ENCODE measurements at places on chromosomes 6 and 20.

DNA sequence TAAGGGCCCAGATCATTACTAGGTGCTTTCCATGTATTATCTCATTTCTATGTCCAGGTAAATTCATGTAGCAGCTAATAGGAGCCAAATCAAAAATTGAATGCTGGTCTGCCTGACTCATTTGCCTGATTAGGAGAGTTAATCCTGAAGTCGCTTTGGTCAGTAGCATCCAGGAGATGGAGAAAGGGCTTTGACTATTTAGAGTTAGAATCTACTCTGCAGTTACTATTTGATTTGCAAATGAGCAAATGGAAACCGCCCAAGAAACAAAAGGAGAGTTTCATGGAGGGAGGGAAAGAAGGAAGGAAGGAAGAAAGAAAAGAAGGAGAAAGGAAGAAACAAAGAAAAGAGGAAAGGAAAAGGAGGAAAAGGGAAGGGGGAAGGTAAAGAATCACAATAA, 539.6 kb upstream of the MMS22L start:
- DNase-seq = no peak

DNA sequence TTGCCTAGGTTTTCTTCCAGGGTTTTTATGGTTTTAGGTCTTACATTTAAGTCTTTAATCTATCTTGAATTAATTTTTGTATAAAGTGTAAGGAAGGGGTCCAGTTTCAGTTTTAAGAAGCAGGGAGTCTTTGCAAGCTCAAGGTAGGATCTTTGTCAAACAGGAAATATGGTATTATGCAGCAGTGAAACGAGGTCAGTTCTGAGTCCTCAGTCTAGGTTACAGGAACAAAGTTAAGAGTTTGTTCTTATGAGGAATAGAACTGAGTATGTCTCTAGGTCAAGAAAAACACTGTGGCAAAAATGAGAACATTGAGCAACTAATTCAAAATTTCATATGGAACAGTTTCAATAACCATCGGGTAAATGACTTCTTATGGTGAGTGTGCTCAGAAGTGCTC, 63.6 kb downstream of the GCLC start:
- no peak for DNase-seq

- DNase-seq = no peak
Measured at GRCh38 chr6:159013229-159013628, 13.2 kb upstream of the RSPH3 start.

DNA sequence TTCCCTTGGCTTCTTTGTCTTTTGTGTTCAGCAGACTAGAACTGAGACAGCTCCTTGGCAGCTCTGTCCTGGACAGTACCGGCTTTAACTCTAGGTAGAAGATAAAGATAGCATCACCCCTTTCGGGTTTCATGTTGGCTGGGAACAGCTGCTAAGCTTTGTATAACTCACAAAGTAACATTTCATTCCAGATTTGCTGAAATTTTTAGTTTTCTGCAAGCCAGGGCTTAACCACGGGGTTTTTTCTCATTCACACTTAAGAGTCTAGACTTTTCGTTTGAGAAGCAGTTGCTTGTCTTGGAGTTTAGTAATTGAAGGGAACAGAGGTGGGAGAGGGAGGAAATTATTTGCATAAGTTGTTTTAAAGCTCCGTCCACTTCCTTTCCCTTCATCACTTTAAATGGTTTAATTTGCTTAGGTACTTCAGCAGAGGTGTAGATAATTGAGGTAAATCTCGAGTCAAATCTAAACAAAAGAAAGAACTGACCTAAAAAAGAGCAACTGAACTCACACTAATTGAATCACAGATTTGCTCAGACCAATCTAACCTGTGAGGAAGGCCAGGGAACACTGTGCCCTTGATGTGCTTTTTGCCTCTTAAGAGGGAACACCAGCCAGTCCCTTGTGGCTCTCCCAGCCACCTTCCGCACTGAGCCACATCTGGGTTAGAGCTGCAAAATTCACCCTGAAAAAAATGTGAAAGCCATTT, 48.3 kb downstream of the RREB1 start:
- DNase-seq = no peak

DNA sequence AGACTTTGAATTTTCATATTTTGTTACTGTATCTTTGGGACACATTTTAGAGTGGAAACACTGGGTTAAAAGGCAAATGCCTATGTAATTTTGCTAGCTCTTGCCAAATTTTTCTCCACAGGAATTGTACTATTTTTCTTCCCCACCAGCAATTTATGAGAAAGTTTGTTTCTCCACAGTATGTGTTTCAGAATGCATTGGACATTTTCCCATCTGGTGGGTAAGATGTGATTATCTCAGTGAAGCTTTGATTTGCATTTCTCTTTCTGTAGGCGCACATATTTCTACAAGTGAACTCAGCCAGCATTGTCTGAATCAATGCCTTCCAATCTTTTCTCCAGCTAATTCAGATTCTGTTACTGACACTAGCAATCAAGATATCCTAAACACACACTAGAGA, 157.8 kb downstream of the RCAN2 start:
- DNase-seq = no peak

DNA sequence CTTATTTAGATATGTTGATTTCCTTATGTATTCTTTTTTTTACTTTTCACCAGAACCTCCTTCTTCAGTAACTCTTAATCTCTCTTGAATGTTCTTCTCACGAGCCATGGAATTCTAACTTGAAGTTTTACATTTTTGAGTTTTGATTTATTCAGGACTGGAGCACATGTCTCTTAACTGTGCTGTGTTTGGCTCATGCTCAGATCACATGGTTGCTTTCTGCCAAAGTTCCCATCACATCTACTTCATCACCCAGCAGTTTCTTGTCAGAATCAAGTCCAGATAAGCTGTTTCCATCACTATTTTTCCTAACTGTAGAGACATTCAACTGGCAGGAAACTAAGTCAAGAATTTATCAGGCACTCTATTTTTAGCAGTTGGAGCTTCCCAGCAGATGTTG, 31.7 kb downstream of the SLC35A1 start:
- DNase-seq = no peak

DNA sequence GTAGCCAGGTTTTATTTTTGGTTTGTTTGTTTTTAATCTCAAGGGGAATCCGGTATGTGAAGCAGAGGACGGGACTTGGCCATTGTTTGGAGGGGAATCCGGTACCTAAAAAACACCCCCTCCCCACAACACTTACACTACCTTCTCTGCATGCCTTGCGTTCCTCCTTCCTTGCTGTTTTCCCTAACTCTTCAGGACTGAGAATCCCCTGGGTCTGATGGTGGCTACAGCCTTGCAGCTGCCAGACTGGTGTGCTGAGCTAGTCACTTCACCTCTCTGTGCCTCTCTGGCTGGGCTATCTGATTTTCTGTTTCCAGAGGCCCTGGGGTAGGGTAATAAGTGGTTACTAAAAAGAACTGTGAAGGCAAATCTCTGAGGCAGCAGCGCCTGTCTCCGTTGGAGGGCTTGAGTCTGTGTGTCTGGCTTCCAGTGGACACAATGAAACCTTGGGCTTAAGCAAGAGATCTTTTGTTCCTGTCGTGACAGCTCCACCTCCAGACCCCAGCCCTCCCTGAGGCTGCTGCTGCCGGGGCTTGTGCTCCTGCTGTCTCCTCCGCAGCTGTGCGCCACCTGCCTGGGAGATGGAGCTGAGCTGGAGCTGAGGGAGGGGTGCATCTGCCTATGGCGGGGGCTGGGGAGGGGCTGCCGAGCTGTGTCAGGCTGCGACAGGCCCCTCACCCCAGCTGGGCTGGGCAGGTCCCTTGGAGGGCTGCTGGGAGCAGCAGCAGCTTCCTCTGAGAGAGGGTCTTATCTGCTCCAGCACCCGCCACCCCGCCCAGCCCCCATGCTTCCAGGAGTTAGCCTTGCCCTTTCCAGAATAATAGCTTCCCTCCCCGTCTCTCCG, 65.8 kb upstream of the CCDC167 start:
- DNase-seq = no peak

- DNase-seq = no peak
Measured at GRCh38 chr20:21162631-21163030, 36.7 kb downstream of the KIZ start.

GRCh38 chr6:14109411-14109826, 8.2 kb upstream of the CD83 start:
- DNase-seq = no peak

GRCh38 chr20:42690842-42691437, 498.8 kb downstream of the PTPRT start:
- no peak for DNase-seq

- no peak for DNase-seq
Measured at GRCh38 chr6:41343641-41344187, 8.3 kb downstream of the NCR2 start.

GRCh38 chr6:84137989-84138575, 89.4 kb downstream of the CEP162 start:
- no peak for DNase-seq

Measured in Caki2 (cell line).